Right cardiac atrium (tissue), 5 donors: ENCODE measurements at places on chromosomes 16 and 17.

GRCh38 chr17:75749545-75750389, 15.2 kb downstream of the GALK1 start:
- DNase-seq, result peak; percentile 93

DNA sequence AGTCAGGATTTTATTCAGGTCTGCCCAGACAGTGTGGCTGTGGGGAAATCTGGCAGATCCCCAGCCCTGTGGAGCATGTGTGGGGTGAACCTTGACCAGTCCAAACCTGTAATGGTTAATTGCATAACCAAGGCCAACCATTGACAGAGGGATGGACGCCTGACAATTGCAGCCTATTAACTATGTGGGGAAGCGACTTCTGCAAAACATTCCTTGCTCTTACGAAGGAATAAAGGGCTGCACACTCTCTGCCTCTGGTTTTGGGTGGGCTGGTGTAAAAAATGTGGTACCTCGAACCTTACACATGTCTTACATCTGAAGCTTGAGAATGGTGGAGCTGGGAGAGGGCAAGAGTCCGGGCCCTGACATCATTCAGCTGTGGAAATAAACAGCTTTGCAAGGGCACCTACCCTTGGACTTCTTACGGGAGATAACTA, 35.8 kb downstream of the MAF start:
- no peak for DNase-seq

GRCh38 chr16:84541999-84542817, 37.7 kb upstream of the MEAK7 start:
- DNase-seq, result peak; percentile 2

GRCh38 chr17:43018932-43019331, 3.3 kb downstream of the VAT1 start:
- no peak for DNase-seq

- peak; percentile 91 for DNase-seq
These were observed 3.4 kb upstream of the HEXD start for GRCh38 chr17:82414548-82415281.

- DNase-seq, result no peak
These were observed 837 bp upstream of the PRDM7 start for GRCh38 chr16:90077757-90078578.

GRCh38 chr17:37779554-37779953, 34.7 kb upstream of the HNF1B start:
- no peak for DNase-seq
